Stimulated activated CD4-positive, alpha-beta T cell treated with anti-CD3 and anti-CD28 coated beads, Interleukin-1b, Interleukin-23, amount 100 ng/mL, for 48 hours (primary cell): ENCODE measurements at places on chromosomes 7 and 10.

- peak; percentile 21 for DNase-seq
Observed at GRCh38 chr7:112422842-112423496, 27.3 kb upstream of the IFRD1 start.

DNA sequence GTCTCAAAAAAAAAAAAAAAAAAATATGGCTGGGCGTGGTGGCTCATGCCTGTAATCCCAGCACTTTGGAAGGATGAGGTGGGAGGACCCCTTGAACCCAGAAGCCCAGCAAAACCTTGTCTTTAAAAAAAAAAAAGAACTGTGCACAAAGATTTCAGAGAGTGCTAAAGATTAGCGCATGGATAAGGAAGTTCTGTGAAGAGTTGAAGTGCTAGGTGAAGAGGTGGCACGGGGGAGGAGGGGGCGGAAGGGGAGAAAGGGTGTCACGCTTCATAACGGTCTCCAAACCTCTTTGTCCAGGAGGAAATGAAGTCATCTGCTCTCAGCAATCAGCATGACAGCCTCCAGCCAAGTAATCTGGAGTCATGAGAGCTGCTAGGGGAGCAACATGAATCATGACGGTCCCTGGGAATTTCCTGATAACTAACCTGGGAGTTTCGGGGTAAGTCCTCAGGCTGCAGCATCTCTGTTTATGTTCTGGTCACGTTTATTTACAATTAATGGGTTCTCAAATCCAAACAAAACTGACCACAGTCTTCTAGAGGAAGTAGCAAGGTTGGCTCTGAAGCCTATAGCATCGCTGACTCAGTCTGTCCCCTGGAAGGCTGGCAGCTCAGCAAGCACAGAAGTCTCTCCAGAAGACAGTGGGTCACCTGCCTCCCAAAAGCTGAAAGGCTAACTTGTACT is 1.9 kb upstream of the PLAU start:
- peak; percentile 55 for DNase-seq

DNA sequence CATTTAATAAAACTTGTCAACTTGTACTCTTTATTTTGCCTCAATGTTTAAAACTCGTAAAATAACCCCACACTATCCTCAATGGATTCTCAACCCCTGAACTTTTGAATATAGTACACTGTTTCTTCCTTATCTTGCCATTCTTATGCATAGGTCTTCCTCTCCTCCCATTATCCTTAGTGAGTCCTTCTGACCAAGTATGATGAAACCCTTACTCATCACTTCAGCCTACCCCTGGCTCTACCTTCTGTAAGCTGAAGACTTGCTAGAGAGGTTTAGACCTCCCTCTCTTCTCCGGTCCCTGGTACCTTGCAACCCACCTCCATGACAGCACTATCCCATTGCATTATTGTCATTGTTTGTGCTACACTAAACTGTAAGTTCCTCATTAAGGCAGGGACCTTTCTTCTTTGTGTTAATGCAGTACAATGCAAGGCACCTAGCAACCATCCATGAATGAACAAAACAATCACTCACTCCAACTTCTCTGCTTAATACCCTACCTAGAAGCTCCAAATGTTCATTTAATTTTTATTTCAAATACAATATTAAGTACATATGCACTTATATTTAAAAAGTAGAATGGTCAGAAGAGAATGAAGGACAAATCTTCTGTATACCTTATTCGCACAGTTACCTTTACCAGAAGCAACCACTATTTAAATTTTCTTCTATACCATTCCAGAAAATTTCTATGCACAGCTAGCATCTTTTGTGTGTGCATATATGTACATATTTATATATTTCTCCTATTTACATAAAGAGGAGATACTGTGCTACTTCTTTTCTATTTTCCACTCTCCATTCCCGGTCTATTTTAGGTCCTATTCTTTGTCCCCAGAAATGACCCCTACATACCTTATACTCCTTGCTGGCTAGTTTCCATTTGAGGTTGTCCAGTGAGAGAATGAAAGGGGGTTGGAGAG is 77.5 kb downstream of the SLC16A9 start:
- DNase-seq, result no peak

DNA sequence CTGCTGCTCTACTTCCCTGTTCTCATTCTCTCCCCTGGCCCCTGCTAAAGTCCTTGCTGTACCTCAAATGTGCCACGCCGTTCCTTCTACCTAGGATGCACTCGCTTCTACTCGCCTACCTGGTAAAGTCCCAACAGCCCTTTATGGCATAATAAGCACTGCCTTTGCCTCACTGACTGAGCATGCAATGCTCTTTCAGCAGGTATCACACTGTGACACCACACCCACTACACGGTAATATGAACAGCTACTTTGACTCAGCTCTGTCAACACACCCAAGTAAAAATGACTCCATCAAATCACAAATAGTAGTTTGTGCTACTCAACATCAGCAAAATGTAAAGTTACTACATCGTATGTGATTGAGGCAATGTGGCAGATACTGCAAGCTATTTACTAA is 37.6 kb downstream of the FAM204A start:
- DNase-seq, result no peak

GRCh38 chr7:158110034-158110590 is 477.5 kb downstream of the PTPRN2 start:
- DNase-seq, result no peak

DNA sequence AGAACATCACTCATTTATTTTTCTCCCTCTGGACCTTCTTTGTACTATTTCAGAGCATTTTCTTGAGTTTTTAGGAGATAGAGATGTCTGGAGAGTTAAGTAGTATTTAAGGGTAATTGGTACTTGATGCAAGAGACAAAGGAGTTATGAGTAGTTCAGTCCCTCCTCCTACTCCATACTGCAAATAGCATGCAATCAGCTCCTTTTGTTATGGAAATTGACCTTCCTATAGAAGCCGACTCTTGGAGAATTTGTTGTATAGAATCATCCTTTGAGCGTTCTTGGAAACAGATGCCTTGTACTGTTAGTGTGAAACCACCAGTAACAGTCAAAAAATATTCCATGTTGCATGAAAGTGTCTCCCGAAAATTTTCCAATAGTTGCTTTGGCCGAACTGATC is 428.2 kb upstream of the GALNT17 start:
- no peak for DNase-seq

GRCh38 chr10:11386044-11386443 is 225.4 kb downstream of the USP6NL start:
- no peak for DNase-seq

DNA sequence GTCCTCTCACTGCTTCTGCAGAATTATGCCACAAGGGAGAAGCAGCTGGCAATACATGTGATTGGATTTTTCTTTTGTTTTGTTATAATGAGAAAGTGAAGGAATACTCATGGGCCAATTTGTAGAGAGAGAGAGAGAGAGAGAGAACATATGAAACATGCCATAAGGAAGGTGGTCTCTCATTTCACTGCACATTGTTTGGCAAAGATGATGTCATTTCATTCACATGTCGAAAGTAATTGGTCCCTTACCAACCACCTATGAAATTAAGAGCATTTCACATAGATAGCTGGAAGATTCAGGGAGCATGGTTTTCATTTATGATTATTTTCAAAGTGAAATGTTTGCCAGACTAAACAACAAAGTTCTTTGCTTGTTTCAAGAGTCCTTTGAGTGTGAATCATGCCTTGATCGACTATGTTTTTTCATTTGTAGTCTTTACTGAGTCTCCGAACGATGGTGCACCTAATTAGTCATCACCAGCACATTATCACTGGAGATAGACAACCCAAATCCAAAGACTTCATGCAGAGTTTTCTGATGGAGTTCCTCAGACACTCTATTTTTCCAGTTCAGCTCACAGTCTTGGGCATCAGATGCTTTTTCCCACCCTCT is 130.1 kb upstream of the ZEB1 start:
- no peak for DNase-seq

GRCh38 chr10:14062528-14063260 is 268.0 kb downstream of the FRMD4A start:
- DNase-seq, result no peak

DNA sequence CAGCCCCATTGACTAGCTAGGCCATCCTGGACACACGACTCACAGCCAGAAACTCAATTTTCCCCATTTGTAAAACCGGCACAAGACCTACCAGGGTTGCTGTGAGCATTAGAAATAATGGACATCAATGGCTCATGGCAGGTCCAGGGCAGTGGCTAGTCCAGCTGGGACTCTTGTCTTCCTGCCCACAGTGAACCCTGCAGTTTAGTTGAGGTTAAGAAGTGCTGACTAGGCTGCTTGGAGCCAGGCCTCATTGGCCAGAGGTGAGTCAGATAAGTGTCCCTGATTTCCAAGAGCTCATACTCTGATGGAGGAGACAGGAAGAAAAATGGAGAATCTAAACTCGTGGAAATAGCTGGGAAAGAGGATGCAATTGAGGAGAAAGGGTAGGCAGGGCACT is 123.4 kb upstream of the ZNF92 start:
- no peak for DNase-seq

- DNase-seq, result no peak
Observed at GRCh38 chr10:44380829-44381600, 3.9 kb downstream of the CXCL12 start.

DNA sequence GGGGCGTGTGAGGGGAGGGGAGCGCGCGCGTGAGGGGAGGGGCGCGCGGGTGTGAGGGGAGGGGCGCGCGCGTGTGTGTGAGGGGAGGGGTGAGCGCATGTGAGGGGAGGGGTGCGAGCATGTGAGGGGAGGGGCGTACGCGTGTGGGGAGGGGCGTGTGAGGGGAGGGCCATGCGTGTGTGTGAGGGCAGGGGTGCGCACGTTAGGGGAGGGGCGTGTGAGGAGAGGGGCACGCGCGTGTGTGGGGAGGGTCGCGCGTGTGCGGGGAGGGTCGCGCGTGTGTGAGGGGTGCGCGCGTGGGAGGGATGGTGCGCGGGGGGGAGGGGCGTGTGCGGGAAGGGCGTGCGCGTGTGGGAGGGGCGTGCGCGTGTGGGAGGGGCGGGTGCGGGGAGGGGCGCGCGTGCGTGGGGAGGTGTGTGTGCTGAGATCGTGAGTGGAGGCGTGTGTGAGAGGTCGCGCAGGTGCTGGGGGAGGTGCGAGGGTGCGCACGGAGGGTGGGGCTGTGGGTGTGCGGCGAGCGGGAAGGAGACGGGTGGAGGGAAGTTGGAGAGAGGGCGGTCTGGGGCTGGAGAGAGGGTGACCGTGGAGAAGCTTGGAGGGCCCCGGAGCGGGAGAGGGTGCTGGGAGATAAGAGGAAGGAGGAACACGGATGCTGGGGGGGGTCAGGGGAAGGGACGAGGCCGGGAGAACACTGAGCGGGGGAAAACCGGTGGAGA is 19.7 kb downstream of the MXI1 start:
- DNase-seq, result peak; percentile 57

- DNase-seq, result no peak
Observed at GRCh38 chr10:128541926-128542475, 415.8 kb upstream of the MKI67 start.

DNA sequence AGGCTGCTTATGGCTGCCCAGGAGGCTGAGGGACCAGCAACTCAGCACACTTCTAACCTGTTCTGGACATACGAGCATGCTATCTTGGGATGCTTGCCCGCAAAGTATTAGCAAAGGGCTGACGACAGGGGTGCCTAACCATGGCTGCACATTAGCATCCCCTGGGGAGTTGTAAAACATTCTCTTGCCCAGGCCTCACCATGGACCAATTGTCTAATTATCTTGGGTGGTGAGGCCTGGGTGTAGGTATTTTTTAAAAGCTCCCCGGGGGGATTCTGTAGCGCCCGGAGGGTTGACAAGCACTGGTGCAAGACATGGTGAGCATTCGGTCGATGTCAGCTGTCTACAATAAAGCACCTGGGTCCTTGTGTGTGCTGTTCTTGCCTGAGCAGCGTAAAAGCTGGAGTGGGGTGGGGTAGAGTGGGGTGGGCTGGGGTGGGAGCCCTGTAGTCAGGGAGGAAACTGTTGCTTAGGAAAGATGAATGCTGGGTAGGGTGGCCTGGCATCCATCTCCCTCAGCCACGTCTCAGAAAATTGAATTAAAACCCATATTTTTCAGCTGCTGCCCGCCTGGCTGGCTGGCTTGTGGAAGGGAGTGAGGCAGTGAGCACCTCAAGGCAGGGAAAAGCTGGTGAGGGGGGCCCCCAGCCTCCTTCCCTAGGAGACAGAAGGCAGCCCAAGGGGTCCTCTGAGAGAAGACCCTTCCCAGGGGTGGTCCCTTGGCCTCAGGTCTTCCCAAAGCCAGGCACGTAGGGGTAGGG is 2.9 kb upstream of the ADCYAP1R1 start:
- no peak for DNase-seq

DNA sequence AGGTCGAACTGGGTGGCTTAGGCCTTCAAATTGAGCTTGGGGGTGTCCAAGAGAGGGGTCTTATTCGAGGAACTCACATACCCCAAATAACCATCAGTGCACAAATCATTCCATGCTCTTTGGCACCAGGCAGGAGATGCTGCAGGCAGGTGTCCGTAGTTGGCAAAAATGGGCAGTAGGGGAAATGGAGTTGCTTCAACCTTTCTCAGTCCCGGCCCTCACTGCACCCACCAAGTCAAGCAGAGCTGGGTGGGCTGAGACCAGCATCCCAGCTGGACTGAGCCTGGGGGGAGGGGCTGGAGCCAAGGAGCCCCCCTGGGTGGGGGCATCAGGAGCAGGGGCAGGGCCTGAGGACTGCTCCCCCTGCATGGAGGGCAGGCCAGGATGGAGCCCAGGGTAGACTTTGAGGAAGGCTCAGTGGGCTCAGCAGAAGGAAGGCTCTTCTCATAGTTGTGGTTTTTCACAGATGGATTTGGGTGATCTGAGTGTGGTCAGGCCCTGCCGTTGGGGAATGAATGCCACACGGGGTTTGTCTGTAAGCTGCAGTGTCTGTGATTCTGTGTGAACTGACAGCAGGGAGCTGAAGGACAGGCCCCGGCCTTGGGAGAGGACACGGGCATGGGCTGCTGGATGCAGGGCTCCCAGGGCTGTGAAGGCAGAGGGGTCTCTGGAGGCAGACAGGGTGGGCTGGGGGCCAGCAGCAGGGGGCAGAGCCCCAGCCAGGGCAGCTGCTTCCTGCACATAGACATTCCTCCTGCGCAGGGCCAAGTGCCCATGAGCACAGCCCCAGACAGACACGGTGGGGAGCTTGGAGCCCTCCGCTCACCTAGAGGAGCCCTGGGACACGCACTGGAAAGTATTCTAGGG is 144.5 kb downstream of the ADCY1 start:
- DNase-seq, result no peak

GRCh38 chr10:101123815-101124617 is 7.1 kb upstream of the TLX1 start:
- no peak for DNase-seq

GRCh38 chr7:157574120-157574825 is 237.5 kb downstream of the DNAJB6 start:
- peak; percentile 23 for DNase-seq

GRCh38 chr7:96447109-96447645 is 125.3 kb upstream of the SLC25A13 start:
- no peak for DNase-seq

DNA sequence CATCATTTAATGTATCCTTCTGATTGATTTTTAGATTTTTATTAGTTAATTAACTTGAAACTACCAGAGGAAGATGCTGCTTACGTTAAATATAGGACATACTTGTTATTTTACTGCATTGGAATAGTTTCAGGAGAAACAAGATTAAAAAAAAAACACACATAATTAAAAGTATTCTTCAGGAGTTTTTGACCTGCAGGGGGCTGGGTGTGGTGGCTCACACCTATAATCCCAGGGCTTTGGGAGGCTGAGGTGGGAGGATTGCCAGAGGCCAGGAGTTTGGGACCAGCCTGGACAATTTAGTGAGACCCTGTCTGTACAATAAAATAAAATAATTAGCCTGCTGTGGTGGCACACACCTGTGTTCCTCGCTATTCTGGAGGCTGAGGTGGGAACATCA is 10.7 kb downstream of the CBLL1 start:
- no peak for DNase-seq
